ENCODE measurements at places on chromosomes 3 and 15.

DNA sequence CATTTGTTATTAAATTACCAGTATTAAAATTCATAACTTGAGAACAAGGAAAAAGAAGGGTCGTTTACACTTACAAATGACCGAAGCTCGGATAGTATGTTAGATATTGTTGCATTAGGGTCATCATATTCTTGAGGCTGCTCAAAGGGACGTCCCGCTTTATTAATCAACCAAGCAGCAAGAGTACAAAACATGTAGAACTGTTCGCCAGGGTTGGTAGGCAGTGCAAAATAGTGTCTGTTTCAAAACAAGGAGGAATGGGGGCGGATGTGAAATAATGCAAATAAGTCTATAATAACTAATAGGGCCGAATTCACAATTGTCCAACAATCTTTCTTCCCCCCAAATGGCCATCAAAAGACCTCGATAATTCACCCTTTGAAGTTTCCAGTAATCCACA, 2.9 kb downstream of the IFT57 start:
- no peak for DNase-seq

GRCh38 chr3:12935023-12935860, 93.9 kb upstream of the RPL32 start:
- no peak for DNase-seq

- peak; percentile 68 for DNase-seq
Measured at GRCh38 chr3:151008699-151009098, 36.2 kb upstream of the CLRN1 start.

DNA sequence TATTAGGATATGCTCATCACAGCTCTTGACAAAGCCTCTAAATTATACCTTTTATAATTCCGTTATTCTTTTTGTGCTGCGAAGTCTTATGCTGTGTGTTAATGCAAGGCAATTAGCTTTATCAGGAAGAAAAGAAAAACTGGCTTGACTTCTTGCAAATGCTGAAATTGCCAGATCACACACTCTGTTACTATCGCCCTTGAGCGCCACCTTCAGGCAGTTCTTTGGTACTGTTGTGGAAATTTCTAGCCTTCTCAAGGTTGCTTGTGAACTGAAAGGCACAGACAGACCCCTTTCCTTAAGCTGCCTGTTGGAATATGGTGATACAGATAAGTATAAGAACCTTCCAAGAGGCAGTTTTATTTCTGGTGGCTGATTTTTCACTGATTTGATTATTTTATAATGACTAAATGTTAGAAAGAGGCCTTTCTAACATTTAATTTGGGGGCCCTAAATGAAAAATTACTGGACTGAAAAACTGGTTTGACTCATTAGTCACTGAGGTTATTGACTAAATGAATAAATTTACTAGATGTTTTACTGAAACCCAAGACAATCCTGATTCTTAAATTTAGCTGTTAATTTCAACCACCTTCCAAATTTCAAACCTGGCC, 126.2 kb upstream of the RASGRP1 start:
- DNase-seq = peak; percentile 76

- no peak for DNase-seq
Measured at GRCh38 chr15:41554915-41555314, 4.1 kb upstream of the TYRO3 start.

- peak; percentile 49 for DNase-seq
Measured at GRCh38 chr3:104911376-104911775, 455.3 kb upstream of the ALCAM start.

DNA sequence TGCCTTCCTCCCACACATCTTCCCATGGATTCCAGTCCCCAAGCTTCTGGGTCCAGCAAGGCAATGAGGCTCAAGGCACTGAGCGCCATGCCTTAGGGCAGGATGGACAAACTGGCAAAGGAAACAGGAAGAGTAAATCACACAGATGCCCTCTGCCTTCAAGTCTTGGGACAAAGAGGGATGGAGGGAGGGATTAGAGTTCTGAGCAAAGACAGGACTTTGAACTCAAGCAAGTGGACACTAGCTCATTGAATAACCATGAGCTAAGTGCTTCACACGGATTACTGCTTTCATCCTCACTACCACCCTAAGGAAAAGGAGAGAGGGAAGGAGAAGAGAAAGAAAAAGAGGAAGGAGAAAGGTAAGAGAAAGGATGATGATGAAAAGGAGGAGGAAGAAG, 7.6 kb upstream of the THBS1 start:
- DNase-seq = no peak

DNA sequence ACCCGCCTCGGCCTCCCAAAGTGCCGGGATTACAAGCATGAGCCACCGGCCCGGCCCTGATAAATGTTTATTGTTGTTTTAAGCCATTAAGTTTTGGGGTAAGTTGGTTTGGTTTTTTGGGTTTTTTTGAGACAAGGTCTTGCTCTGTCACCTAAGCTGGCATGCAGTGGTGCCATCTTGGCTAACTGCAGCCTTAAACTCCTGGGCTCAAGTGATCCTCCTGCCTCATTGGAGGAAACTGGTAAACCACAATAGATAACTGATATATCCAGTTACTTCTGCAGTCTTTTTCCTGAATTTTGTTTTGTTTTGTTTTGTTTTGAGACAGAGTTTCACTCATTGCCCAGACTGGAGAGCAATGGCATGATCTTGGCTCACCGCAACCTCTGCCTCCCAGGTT, 4.2 kb downstream of the SLC25A20 start:
- no peak for DNase-seq

DNA sequence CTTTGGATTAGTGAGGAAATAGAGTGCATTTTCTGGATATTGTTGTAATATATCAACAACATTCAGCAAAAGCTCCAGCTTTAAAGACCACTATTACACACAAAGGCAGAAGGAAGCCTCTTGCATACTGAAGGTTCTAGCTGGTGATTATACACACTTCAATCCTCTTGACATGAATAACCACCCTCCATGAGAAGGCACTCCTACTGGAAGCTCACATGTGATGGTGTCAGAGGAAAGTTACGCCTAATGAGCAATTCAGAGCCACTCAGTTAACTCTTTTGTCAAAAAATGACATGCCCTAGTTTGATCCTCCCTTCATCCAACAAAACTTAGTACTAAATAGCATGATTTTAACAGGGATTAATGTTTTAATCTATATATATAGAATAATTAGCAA, 124.6 kb upstream of the LYSMD4 start:
- no peak for DNase-seq

- no peak for DNase-seq
Measured at GRCh38 chr3:56064684-56065083, 403.6 kb downstream of the ERC2 start.

DNA sequence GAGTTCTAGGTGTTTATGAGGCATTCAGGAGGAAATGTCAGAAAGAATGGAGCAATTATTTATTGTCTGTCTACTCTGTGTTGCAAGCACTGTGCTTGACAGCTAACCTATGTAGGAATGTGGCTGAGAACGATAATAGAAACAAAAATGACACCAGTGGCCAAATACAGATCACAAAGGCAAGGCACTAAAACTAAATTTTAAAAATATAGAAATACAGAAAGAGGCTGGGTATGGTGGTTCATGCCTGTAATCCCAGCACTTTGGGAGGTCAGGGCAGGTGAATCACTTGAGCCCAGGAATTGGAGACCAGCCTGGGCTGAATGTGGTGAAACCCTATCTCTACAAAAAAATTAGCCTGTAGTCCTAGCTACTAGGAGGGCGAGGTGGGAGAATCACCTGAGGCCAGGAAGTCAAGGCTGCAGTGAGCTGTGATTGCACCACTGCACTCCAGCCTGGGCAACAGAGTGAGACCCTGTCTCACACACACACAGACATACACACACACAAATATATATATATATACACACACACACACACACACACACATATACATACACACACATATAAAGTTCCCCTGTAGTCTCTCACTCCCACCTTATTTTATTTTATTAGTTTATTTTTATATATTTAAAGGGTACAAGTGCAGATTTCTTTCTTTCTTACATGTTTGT, 6.0 kb downstream of the PRKCI start:
- DNase-seq = peak; percentile 18

DNA sequence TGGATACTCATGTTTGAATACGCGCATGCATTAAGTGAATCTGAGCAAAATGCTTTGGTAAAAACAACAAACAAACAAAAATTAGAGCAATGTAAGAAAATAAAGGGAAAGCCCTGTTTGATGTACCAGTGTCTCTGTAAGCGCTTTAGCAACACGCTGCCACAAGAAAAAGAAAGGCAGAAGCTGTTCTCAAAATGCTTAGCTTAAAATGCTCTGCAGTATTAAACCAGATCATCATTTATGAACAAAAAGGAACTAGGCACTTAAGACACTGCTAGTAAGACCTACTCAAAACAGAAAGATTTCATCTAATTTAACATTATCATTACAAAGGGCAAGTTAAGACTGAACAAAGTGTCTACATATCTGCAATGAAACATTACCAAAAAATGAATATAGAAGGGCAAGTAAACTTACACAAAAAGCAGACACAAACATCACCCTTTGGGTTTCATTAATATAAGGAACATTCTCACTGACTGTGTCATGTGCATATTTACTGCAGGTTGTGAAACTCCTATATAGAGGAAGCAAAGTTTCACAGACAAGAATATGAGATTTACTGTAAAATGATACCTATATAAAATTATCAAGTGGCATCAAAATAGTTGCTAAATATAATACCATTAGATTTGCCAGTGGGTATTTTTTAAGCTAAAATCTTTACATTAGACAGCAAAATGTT, 102.1 kb downstream of the FBXL22 start:
- no peak for DNase-seq

DNA sequence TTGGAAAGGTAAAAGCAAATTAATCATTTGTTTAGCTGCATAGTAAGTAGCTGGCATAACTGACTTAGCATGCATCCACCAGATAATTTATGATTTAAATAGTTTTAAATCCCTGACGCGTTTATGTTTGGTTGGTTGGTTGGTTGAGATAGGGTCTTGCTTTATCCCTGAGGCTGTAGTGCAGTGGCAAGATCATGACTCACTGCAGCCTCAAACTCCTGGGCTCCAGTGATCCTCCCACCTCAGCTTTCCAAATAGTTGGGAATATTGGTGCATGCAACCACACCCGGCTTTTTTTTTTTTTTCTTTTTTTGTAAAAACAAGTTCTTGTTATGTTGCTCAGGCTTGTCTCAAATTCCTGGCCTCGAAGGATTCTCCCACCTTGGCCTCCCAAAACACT, 263.4 kb downstream of the MCTP2 start:
- no peak for DNase-seq
